ENCODE measurements at places on chromosomes 7 and 10.

DNA sequence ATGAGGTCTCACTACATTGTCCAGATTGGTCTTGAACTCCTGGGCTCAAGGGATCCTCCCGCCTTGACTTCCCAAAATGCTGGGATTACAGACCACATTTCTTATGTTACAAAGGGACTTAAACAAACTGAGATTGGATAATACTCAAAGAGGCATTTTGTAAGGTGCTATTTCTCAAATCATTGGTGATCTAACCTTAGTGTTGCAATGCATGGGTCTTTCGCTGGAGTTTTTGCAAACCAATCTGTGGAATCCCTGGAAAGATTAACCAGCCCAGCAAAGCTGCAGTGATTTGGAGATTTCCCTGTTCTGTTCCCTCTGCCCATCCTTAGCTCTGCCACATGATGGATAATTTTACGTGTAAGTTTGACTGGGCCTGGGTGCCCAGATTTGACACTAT, 20.4 kb upstream of the ECHDC3 start:
- no peak for DNase-seq

DNA sequence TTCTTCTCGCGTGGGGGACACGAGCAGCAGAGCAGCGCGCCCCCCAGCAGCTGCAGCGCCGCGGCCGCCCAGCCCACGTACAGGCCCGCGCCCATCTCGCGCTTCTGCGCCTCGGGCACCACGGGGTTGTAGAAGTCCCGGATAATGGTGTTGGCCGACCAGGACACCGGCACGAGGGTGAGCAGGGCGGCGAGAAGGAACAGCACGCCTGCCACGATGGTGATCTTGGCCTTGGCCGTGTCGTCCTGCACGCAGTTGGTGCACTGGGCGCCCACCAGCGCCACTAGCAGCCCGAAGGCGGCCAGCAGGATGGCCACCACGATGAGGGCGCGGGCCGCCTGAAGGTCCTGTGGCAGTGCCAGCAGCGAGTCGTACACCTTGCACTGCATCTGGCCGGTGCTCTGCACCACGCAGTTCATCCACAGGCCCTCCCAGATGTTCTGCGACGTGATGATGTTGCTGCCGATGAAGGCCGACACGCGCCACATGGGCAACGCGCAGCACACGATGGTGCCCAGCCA, 529 bp downstream of the CLDN3 start:
- DNase-seq = no peak

DNA sequence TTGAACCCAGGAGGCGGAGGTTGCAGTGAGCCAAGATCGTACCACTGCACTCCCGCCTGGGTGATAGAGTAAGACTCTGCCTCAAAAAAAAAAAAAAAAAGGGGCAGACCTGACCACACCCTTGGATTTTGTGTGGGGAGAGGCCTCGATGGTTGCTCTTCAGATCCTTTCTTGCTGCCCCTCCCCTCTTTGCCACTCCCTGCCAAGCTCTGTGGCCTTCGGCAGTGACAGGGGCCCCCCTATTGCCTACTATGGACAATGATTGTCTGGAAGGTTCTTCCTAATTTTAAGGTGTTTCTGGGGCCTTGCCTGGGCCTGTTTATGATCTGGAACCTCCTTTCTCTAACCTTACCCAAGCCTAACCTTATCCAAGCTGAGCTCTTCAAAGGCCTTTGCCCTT, 795 bp downstream of the PRF1 start:
- no peak for DNase-seq

- no peak for DNase-seq
Observed at GRCh38 chr7:48741545-48741944, 182.8 kb upstream of the CDC14C start.

- DNase-seq = no peak
Observed at GRCh38 chr10:132603851-132604533, 66.4 kb downstream of the INPP5A start.

- no peak for DNase-seq
Observed at GRCh38 chr7:26599982-26600381, 264.4 kb downstream of the SKAP2 start.

DNA sequence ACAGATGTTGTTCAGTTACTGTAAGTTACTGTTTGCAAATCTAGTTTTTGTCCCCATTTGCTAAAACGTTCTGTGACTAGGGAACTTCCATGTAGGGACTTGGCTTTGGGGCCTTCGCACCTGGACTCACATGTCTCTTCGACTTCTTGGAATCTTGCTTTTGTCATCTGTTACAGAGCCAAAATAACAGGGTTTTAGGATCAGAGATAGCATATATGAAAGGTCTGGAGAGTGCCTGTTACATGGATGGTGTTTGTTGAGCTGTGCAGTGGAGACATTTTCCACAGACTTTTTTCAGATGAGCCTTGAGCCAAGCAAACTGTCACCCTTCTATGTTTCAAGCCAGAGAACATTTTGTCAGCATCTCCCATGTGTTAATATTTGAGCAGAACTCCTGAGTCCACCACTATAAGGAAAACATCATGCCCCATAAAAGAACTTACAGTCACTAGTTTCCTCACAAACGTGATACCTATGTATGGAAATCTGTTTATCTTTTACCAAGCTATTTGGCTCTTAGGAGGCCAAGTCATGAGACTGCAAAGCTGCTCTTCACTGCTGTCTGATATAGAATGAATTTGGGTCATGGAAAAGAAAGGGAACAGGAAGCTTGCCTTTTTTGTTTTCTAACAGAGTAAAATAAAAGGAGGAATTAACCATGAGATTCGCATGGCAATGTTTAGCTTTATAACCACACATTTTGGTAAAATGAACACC, 818.6 kb upstream of the IGFBP3 start:
- DNase-seq = no peak

DNA sequence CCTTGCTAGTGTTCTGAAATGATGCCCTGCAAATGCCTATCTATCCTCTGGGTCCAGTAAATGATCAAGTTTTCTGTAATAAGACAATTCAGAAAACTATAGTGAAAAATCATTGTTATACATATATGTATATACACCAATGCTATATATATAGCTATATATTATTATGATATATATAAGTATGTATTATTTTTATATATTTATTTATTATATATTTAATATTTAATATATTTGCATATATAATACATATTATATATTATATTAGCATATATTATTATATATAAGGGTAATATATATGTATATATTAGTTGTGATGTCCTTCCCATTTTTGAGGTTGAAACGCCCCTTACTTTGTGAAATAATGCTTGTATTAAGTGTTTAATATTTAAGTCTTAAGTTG, 181.4 kb upstream of the CACNA2D1 start:
- no peak for DNase-seq

DNA sequence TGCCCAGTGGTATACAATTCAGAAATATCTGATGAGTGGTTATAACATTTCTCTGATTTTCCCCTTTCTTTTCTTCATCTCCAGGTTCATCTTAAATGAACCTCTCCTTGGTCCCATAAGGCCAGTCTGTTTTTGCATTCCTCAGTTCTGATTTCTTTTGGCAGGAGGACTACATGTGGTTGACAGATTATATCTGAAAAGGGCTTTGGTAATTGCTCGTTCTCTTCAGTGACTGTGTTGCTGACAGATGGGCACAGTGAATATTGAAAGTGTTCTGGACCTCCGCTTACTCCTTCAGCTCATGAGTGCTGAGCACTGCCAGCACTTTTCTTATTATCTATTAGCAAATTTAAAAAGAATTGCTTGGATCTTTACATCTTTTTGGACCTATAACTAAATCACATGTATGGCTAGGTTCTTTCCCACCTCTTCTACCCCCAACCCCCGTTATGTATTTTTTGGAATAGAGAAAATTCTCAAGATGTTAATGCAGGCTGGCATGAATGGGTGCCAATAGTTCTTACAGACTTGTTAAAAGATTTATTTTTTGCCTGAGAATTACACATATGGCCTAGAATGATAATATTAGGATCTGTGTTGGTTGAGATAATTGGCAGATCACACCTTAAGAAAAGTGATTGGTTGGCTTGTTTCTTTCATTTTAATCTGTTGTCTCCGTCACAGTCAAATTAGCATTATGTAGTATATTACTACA, 323.0 kb downstream of the EXOC4 start:
- DNase-seq = no peak

GRCh38 chr7:40579401-40579800, 444.6 kb downstream of the SUGCT start:
- no peak for DNase-seq

DNA sequence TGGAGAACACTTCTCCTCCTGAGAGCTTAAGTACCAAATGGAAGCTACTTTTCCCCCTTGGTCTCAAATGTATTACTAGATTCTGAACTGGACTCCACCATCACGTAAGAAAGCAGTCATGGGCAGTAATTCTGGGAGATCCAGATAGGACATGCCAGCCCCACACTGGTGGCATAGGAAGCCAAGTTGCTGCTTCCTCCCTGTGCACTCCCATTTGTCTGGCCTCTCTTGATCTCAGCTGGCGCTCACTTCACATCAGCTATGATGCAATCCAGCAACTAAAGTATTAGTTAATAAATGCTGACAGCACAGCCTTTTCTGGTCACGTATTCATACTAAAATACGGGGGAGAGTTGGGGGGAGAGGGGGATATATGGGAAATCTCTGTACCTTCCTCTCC, 3.4 kb upstream of the IL6 start:
- DNase-seq = no peak

DNA sequence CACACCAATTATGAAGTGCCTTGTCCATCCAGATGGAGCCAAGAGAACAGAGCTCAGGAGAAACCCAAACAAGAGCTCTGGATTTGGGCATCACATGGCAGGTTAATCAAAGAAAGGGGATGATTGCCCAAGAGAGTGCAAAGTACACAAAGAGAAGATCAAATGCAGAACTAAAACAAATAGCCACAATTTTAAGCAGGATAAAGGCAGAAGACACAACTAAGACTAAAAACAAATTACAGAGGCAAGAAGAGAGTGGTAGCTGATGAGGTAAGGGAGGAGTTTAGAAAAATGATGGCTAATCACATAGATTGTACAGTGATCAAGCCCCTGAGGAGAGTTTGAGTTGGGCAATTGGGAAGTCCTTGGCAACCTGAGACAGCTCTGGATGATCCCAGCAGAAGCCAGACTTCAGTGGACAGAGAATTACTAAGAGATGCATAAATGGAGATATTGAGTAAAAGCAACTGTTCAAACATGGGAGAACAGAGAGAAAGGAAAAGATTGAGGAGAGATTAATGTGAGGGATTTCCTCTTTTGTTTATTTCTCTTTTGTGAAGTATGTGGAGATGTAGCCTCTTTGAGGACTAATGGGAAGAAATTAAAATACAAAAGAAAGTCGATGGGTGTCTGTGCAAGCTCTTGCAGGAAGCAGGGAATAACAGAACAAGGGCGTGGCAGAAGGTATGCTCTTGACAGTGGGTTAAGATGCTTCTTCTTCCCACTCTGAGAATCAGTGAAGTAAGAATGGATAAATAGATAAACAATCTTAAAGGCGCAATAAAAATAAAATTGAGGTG, 101.9 kb downstream of the LRRN3 start:
- no peak for DNase-seq

All from effector CD4-positive, alpha-beta T cell (primary cell).